ENCODE measurements at places on chromosomes 6 and 20.

GRCh38 chr6:148700047-148700715 lies 46.6 kb upstream of the UST start:
- no peak for DNase-seq

DNA sequence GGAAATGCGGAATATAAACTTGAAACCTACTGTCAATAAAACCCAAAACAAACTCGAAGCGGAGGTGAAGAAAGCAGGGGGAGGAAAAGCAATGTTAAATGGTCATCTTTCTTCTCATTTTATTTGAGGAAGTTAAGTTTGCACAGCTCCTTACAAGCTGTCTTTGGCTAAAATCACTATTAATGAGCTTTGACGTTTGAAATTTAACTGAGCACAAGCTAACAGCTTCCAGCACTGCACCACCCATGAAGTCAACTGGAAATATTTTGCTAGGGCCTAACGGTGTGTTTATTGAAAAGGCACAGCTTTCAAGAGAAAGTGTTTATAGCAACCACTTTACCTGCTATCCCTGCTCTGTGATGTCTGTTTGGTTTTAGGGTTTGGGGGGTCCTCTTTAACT lies 103.8 kb downstream of the PKHD1 start:
- DNase-seq: no peak

GRCh38 chr20:62942456-62942855 lies 4.5 kb downstream of the GID8 start:
- DNase-seq: no peak

- peak; percentile 52 for DNase-seq
These were observed 81.6 kb upstream of the PREP start for GRCh38 chr6:105484238-105485161.

DNA sequence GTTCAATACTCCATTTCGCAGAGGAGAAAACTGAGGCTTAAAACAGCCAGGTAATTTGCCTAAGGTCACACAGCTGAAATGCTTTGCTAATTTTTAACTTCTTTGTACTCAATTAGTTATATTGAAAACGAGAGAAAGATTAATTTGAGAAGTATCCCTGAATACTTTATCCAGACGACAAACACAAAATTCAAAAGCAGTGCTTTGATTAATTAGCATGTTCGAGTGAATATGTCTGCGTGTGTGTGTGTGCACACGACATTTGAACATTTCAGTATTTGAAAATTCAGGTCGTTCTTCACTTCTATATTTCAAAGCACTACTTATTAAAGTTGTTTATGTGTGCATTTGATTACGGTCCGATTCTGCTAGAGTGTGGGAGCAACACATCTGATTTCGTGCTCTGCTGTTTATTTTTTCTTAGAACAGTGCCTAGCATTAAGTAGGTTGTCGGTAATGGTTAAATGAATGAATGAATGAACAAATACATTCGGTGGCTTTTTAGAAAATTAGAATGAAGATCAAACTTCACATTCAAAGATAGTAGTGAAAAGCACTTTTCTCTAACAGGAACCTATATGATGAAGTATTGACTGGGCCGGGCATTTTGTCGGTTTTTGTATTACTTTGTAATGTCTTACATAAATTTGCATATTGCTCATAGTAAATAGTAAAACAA lies 36.9 kb upstream of the SYNCRIP start:
- no peak for DNase-seq

DNA sequence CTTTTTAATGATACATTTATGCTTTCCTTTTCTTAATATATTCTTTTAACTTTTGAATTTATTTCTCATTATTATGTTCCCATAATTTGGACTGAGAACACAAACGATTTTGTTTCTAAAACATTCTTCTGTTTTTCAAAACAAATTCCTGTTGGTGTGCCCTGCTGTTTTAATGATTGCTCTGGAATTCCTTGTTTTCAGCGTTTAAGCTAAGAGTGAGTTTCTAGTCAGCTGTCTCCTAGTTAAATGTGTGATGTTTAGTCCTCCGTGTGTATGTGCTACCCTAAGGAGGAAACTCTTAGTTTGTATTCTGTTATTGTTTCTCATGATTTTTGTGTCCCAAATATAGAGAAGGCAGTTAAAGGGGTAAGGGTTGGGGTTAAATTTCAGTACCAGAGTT lies 306.1 kb upstream of the RGS17 start:
- DNase-seq: no peak

- DNase-seq: no peak
These were observed 5.0 kb downstream of the LEMD2 start for GRCh38 chr6:33783781-33784520.

GRCh38 chr6:149895048-149895590 lies 2.8 kb downstream of the RAET1E start:
- peak; percentile 38 for DNase-seq

DNA sequence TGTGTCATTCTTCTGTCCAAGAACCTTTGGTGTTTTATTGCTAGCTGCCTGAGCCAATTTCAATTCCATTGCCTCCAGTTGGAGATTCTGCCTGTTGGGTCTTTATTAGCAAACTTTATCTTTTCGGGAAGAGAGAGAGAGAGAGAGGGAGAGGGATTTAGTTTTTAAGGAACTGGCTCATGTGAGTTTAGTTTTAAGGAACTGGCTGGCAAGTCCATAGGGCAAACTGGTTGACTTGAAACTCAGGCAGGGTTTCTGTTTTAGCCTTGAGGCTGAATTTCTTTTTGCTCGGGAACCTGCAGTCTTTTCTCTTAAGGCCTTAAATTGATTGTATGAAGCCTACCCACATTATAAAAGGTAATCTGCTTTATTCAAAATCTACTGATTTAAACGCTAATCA lies 23.0 kb downstream of the BCKDHB start:
- no peak for DNase-seq

- no peak for DNase-seq
These were observed 91.3 kb downstream of the FRK start for GRCh38 chr6:115969207-115969929.

DNA sequence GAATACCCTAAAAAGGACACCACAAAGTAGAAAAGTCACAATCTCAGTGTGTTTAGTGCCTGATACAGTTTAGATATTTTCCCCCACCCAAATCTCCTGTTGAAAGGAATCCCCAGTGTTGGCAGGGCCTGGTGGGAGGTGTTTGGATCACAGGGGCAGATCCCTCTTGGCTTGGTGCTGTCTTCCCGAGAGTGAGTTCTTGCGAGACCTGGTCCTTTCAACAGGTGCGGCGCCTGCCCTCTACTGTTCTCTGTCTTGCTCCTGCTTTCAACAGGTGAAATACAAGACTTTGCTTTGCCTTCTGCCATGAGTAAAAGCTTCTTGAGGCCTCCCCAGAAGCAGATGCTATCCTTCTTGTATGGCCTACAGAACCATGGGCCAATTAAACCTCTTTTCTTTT lies 534.3 kb upstream of the NRSN1 start:
- no peak for DNase-seq

DNA sequence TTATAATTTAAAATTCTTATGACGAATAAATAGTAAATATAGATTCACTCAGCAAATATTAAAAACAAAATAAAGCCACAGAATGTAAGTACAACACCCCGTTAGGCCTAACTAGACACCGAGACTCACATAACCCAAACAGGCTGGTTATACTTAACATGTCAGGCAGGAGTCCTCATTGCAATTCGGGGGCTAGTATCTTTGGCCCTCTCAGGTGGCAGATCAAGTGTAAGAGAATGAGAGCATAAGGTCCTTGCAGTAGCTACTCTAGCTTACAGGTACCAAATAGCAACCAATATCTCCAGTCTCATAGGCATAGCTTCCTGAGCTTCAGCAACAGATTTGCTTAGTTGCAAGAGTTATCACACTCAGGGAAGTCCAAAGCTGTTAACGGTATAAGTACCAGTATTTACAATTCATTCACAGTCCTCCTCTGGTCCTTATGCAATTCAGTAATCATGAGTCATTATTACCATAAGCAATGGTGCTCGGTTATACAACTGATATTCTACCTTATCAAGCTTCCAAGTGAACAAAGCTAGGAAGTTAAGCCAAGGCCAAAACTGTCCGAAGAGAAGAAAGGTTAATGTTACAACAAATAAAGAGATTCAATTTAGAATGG lies 20.1 kb downstream of the REV3L start:
- DNase-seq: no peak

DNA sequence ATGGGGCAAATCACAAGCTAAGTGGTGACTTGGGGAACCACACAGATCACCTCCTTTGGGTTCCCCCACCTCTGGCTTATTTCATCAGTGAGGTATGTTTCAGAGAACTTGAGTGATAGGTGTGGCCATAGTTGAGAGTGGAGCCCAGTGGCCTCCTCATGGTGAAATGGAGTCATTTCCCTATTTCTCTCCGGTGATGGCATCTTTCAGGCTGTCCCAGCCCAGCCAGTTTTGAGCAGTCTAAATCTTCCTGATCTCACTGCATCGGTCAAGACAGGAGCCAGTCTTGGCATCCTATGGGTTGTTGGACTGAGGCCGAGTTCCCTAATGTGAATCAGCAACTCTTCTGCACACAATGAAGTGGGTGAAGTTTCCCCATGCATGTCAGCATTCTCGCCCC lies 132.4 kb downstream of the EYA2 start:
- no peak for DNase-seq

GRCh38 chr20:15860850-15861249 lies 712.4 kb downstream of the KIF16B start:
- DNase-seq: no peak

DNA sequence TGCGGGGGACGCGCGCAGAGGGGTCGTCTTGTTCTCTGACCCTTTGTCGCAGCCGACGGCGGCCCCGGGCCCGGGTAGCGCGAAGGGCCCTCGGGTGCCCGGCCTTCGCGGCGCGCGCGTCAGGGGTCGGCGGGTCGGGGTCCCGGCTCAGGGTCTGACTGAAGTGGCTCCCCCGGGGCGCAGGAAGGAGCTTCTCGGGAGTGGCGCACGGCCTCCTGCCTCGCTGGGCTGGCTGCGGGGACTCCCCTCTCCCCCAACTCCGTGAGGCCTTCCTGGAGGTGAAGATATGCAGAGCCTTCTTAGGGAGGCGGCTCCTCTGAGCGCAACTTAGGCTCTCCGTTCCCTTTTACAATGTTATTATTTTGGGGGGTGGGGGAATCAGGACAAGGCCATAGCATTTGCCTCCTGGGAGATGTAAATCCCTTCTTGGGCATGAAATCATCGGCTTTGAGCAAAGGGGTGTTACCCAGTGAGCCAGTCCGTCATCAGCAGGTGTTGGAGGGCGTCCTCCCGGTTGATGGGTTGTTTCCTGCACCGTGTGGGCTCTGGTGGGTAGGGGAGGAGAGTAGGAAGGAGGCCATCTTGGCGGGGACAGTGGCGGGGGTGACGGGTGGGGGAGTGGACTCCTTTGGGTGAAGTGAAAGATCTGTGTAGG lies 523 bp downstream of the CDS2 start:
- DNase-seq: peak; percentile 31

DNA sequence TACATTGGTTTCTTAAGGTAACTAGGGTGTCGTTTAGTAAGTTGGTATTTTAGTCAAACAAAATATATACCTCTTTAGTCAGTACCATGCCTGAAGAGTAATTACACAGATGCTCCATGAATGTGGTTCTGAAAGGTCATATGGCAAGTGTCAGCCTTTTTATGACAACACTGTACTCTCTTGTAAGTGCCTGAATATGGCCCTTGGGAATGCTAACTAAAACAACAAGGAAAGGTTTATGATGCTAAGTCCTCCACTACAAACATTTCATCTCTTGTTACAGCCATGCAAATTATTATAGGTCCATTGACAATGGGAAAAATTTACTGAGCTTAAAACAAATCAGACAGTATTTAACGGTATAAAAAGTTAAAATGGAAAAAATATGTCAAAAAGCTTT lies 39.0 kb upstream of the SUPT3H start:
- no peak for DNase-seq

GRCh38 chr6:134022650-134023049 lies 29.8 kb downstream of the SLC2A12 start:
- no peak for DNase-seq

DNA sequence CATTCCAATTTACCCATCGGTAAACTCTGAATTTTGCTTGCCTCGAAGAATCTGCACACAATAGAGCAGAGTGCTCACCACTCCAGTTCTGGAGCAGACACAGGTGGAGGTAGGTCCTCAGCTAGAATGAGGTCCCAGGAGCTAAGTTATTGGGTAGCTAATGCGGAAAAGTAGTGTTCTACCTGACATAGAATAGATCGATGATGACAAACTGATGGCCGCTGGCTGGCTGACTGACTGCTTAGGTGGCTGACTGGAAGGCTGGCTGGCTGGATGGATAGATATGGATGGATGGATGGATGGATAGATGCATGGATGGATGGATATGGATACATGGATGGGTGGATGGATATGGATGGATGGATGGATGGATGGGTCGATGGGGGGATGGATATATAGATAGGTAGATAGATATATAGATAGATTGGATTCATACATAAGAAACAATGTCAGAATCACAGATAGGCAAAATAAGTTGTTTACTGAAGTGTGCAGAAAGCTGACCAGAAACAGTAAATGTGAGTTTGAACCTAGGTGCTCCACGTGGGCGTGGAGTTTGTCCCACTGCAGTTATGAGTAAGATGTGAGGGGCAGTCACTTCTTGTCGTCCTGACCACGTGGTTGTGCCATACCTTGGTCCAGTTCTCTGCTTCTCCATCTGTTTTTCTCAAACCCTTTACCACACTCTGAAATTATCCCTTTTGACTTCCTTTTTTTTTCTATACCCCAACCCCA lies 62.1 kb downstream of the TBXT start:
- no peak for DNase-seq

DNA sequence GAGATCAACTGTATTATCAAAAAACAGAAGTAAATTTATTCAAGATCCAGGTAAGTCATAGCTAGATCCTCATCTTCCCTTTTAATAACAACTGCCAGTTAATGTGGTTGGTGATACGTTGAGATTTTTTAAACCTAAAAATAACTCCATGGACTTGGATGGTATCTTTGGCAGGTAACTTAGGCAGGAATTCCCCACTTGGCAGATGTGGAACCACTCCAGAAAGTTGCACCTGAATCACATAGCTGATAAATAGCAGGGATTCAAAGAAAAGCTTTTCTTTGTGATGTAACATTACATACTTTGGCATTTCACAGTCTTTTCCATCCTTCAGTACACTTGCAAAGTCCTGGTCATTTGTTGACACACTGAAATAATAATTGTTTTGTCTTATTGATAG lies 62.6 kb downstream of the PRPH2 start:
- DNase-seq: no peak

DNA sequence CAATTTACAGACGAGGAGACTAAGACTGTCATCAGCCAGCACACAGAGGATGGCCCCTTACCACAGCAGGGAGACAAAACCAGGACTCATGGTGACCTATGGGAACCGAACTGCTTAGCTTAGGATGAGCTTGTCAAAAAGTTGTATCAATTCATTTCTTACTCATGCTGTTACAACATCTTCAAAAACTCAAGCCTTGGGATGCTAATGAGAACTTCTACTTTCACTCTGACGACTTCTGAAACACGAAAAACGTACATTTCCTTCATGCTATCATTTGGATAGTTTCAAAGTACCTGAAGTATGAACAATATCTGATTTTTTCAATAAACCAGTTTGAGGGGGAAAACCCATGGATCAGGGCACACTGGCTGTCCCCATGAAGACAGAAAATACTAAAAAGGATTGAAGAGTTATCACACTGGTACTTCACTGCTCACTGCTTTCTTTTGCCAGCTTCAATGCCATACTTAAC lies 31.9 kb downstream of the HIVEP2 start:
- no peak for DNase-seq

GRCh38 chr6:66161546-66162108 lies 454.6 kb upstream of the EYS start:
- DNase-seq: no peak
